ENCODE measurements at places on chromosomes 2 and 18. TPM values are rescaled to one million over a fixed set of nuclear protein-coding genes. Genes with fewer than 3 reads are reported as not detected.

DNA sequence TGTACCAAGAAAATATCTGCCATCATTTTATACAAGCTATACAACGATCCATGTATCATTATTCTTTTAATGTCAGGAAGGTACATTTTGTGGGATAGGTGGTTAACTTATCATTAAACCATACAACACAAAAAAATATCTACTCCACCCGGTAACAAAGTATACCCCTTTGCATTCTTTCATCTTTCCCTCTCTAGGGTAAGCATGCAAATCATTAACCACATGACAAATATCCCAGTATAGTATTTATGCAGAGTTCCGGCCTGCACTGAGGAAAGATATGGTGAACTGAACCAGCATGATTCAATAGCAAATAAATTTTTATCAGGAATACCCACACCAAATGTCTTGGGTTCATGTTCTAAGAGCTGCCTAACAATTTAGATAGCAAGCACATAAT lies 22.5 kb upstream of the SULT1C2 start:
- H3K4me1 ChIP-seq: peaks cover 7% of the 10 kb centered on the region
- H3K27ac ChIP-seq: no peak overlapping the region
- H3K27me3 ChIP-seq: no peaks in the 10 kb centered on the region
- no peak overlapping the region for H3K4me3 ChIP-seq
- H3K36me3 ChIP-seq: no peaks in the 10 kb centered on the region

DNA sequence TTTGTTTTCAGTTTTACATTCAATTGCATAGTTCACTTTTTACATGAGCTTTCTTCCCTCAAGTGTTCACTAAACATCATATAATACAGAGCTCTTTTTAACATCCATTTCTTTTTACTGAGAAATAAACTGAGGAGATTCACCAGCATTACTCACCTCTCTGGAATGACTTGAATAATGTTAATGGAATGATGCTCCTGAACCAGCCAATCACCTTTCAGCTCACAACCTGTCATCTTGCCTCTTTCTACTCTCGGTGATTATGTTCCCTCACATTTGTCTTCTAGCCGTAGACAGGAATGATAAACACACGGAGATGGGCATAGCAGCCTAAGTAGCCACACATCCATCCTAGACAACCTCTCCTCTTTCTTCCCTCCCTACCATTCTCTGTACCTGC lies 301.7 kb downstream of the PAX3 start:
- H3K36me3 ChIP-seq: no peaks in the 10 kb centered on the region
- H3K4me1 ChIP-seq: no peaks in the 10 kb centered on the region
- no peak overlapping the region for H3K27ac ChIP-seq
- DNase-seq: no peak
- no peak overlapping the region for H3K4me3 ChIP-seq

Gene GNAL
- 1.9 TPM for total RNA-seq

- no peaks in the 10 kb centered on the region for H3K27me3 ChIP-seq
- no peak overlapping the region for H3K27ac ChIP-seq
- no peaks in the 10 kb centered on the region for H3K4me1 ChIP-seq
- H3K36me3 ChIP-seq: no peaks in the 10 kb centered on the region
- no peak for DNase-seq
- no peak overlapping the region for H3K4me3 ChIP-seq
These were observed 11.3 kb downstream of the MAL start for GRCh38 chr2:95036596-95037383.

- H3K4me3 ChIP-seq: no peak overlapping the region
- H3K36me3 ChIP-seq: no peaks in the 10 kb centered on the region
- no peak overlapping the region for H3K27ac ChIP-seq
- no peaks in the 10 kb centered on the region for H3K4me1 ChIP-seq
- peak; percentile 38 for DNase-seq
- no peaks in the 10 kb centered on the region for H3K27me3 ChIP-seq
These were observed 56.2 kb upstream of the SLC16A14 start for GRCh38 chr2:230124757-230125431.

Gene EFHD1
- 8.1 TPM for total RNA-seq

Gene THAP4
- total RNA-seq: 23.6 TPM

Gene HJURP
- total RNA-seq: 0.27 TPM

DNA sequence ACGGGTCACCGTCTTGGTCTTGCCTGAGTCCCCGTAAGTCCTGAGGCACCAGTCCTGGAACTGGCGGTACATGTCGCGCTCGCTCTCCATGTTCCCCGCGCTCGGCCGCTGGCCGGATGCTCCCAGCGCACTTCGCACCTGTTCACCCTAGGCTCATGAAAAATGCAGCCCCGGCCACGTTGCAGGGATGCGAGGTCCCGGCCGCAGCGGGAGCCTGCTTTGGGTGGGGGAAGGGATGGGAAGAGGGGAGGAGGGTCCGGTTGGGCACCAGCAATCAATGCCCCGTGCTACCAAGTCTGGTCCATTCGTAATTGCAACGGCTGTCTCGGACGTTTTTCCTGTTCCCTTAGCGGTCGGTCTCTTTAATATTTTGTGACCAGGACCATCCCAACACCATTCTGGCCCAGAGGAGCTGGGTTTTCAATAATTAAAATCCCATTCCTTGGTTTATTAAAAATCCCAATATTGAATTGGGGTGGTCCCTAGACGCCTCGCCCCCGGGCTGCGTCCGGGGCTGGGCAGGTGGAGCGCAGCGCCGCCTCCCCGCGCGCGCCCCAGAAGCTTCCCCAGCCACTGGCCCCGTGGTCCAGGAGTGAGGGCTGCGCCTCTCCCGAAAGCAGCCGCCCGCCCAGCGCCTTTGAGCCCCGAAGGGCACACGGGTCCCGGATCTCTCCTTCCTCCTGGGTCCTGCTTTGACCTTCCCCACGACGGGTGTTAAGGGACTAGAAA lies 1.4 kb downstream of the NOL4 start:
- no peak overlapping the region for H3K4me3 ChIP-seq
- no peaks in the 10 kb centered on the region for H3K36me3 ChIP-seq
- no peaks in the 10 kb centered on the region for H3K4me1 ChIP-seq
- DNase-seq: no peak

Gene ALPG
- total RNA-seq: not detected

DNA sequence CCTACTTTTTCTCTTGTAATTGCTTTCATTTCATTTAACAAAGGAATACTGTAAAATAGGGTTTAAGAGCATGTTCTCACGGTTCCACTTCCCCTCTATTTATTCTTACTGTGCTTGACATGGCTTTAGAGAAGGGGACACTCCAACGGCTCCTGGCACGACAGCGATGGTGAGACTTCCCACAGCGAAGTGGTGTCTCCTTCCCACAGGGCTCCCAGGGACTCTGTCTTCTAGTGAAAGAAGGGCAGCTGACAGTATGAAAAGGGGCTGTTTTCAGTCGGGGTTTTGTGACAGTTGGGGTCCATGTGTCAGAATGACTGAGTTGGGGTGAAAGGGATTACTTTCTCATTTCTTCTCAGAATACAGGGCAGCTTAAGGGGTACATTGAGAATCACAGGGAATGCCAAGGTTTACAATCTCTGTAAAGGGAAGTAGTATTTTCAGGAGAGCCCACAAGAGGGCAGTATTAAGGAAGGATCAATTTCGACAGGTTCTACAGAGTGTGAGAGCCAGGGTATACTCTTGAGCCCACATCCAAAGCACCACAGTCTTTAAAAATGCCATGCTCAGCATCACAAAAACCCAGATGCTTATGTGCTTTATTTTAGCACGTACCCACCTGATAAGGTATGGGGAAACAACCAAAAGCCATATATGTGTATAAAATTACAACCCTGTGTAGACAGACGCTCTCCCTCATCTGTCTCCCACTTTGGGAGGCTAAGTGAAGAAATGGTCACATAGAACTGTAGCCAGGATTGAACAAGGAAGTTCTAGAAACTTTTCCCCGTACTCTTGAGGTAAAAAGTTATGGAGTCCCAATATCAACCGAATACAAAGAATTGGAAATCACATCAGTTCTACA lies 31.3 kb upstream of the RAPGEF4 start:
- no peak overlapping the region for H3K4me3 ChIP-seq
- no peak overlapping the region for H3K27ac ChIP-seq
- H3K27me3 ChIP-seq: no peaks in the 10 kb centered on the region

DNA sequence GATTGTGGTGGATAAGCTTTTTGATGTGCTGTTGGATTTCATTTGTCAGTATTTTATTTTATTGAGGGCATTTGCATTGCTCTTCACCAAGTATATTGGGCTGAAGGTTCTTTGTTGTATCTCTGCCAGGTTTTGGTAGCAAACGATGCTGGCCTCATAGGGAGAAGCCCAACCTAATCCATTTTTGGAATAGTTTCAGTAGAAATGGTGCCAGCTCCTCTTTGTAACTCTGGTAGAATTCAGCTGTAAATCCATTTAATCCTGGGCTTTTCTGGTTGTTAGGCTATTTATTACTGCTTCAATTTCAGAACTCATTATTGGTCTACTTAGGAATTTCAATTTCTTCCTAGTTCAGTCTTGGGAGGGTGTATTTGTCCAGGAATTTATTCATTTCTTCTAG lies 309.8 kb upstream of the SETBP1 start:
- DNase-seq: no peak
- H3K27ac ChIP-seq: no peak overlapping the region
- H3K4me1 ChIP-seq: no peaks in the 10 kb centered on the region
- H3K4me3 ChIP-seq: no peak overlapping the region
- no peaks in the 10 kb centered on the region for H3K36me3 ChIP-seq

Gene MEP1B
- not detected for total RNA-seq

Gene CAPN14
- total RNA-seq: not detected

Gene CTLA4
- not detected for total RNA-seq

DNA sequence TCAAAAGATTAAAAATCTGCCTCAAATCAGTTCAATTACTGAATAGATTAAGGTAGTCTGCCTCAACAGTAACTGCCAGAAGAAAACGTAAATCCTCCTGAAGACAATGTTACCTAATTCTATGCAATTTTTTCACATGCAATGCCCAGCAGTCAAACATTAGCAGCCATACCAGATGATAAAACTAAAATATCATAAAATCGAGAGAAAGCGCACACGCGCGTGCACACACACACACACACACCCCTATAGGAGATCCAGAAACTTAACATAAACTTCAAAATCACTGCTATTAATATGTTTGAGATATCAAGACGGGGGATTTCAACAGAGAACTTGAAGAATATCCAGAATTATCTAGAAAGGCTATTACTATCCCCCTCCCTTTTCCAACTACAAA lies 32.9 kb downstream of the ROCK2 start:
- no peaks in the 10 kb centered on the region for H3K27me3 ChIP-seq
- peaks cover 30% of the 10 kb centered on the region for H3K4me1 ChIP-seq
- no peak overlapping the region for H3K4me3 ChIP-seq
- no peak for DNase-seq
- H3K36me3 ChIP-seq: no peaks in the 10 kb centered on the region

Gene TLX2
- total RNA-seq: not detected

DNA sequence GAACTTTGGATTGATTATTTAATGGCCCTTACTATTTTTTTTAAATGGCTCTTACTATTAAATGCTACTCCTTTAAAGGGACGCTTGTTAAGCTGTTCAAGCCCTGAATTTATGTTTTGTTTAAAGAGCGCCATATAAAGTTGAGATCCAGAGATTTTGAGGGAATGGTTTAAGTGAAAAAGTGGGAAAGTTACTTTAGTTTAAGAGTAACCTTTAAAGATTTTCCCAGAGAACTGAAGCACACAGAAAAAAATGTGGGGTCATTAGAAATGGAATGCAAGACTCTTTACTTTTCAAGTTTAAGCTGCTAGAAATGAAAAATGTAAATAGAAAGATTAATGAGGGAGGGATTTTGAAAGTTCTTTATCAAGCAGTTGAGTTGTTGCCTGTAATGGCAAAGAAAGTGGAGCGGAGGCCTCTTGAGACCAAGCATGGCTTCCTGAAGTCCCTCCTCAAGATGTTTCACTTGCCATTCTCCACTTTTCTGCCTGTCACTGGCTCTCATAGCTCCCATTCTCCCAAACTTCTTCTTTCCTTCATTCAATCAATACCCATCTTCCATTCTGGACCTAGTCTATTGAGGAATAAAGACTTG lies 93.2 kb downstream of the KCNS3 start:
- H3K36me3 ChIP-seq: no peaks in the 10 kb centered on the region
- H3K27ac ChIP-seq: no peak overlapping the region
- no peaks in the 10 kb centered on the region for H3K4me1 ChIP-seq
- no peak for DNase-seq

GRCh38 chr18:79425569-79425886 lies 29.8 kb downstream of the NFATC1 start:
- H3K4me1 ChIP-seq: no peaks in the 10 kb centered on the region
- H3K27ac ChIP-seq: no peak overlapping the region
- no peaks in the 10 kb centered on the region for H3K27me3 ChIP-seq
- H3K36me3 ChIP-seq: no peaks in the 10 kb centered on the region
- H3K4me3 ChIP-seq: no peak overlapping the region

Gene MAP3K19
- total RNA-seq: not detected

DNA sequence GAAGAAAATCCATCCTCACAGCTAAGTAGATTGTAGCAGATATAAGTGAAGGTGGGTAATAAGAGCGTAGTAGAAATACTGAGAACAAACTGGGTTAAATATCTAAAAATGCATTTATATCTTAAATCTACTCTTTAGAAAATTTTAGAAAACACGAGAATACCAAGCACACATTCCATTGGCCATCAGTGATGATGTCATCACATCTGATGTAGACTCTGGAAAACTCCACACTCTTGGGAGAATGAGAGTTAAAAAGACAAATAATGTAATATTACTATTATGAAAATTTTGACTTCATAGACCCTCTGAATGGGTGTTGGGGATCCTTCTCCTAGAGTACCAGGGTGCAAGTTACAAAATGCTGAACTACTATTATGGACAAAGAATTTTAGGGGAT lies 3.7 kb downstream of the RIOK3 start:
- H3K27ac ChIP-seq: no peak overlapping the region
- H3K36me3 ChIP-seq: no peaks in the 10 kb centered on the region
- no peaks in the 10 kb centered on the region for H3K27me3 ChIP-seq
- H3K4me3 ChIP-seq: no peak overlapping the region
- no peak for DNase-seq
